ENCODE measurements at places on chromosomes 7 and 10.

- DNase-seq = no peak
These were observed 23.5 kb downstream of the CREB5 start for GRCh38 chr7:28435732-28436378.

- DNase-seq = no peak
These were observed 42.4 kb downstream of the P4HA1 start for GRCh38 chr10:73054286-73054685.

GRCh38 chr10:69359148-69359547, 57.6 kb downstream of the TACR2 start:
- no peak for DNase-seq

DNA sequence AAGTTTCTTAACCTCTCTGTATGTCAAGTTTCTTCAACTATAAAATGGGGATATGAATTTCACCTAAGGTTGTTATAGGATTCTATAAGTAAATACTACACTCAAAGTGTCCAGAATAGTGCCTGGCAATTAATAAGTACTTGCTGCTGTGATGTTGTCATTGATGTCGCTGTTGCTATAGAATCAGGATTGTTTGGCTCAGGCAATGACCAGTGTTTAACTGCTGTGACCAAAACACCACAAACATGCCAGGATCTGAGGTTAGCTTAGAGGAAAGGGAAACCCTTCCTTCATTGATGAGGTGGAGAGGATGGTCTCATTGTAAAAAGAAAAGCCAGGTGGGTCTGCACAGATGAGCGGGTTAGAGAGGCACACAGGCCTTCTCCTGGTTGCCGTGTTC, 223.1 kb upstream of the INHBA start:
- no peak for DNase-seq

GRCh38 chr10:84236807-84237198, 4.5 kb downstream of the LRIT1 start:
- DNase-seq = no peak

GRCh38 chr7:70805360-70805759, 326.6 kb upstream of the GALNT17 start:
- DNase-seq = no peak

- no peak for DNase-seq
These were observed 4.0 kb downstream of the ITIH2 start for GRCh38 chr10:7707102-7707501.

DNA sequence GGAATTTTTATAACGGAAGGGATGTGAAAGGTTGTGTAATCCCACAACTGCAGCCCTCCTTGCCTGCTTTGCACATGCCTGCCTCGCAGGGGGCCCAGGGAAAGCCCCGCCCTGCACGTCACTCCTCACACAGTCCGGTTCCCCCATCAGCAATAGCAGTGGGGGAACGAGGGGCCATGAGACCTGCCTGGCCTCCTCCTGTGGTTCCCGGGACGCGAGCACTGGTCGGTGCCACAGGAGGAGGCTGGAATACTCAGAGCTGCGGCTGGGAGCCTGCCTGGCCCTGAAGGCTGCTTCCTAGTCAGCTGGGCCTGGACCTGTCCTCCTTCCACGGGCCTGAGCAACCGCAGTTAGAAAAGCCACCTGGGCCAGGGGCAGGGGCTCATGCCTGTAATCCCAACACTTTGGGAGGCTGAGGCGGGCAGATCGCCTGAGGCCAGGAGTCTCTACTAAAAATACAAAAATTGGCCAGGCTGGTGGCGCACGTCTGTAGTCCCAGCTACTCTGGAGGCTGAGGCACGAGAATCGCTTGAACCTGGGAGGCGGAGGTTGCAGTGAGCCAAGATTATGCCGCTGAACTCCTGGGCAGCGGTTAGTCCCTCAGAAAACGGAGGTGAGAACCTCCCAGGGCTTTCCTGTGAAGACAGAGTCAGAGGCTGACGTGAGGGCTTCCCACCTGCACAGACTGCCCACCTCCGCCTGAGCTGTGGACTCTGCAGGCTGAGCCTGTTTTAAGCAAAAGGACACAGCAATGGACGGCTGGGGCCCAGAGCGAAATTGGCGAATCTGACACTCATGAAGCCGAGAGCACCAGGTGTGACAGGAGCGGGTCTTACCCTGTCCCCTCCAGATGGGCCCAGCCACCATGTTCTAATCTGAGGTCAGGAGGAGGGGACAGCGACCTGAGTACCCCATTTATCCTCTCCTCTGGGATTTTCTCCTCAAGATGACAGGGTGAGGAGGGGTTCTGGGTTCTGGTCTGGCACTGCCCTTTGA, 52.9 kb downstream of the VIPR2 start:
- no peak for DNase-seq

DNA sequence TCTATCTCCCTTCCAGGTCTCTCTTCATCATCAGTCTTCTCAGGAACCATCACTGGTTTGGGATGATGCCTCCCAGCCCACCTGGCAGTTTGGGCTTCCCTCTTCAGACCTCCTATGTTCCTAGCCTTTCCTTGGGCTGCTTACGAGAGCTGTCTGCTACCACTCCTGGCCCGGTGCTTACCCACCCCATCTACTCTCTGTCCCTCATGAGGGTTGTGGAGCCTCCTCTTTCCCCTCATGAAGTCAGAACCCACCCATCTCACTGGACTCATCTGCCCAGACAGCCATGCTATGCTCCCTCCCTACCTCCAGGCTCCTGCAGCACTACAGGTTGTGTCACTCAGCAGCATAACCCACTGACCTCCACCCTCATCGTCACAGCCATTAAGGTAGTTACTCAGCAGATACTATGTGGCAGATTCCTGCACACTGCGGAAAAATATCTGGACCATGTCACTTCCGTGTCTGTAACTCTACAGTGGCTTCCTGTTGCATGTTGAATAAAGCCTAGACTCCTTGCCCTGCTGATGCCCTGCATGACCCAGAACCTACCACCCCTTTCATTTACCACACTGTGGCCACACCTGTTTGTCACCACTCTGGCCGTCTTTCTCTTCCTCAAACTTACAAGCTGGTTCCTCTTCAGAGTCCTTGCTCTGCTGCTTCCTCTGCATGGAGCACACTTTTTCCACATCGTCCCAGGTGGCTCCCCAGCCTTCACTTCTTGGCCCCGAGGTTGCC, 2.0 kb downstream of the DBNL start:
- no peak for DNase-seq

GRCh38 chr10:65194126-65194525, 1672.9 kb downstream of the REEP3 start:
- DNase-seq = no peak

GRCh38 chr7:44156453-44157010, 15.4 kb upstream of the MYL7 start:
- no peak for DNase-seq

GRCh38 chr7:27243340-27244163, 950 bp downstream of the EVX1 start:
- DNase-seq = no peak

- no peak for DNase-seq
These were observed 24.2 kb downstream of the TRIL start for GRCh38 chr7:28933846-28934320.

GRCh38 chr7:92835851-92836488, 403 bp downstream of the CDK6 start:
- DNase-seq = no peak

- DNase-seq = no peak
These were observed 182.9 kb upstream of the SHH start for GRCh38 chr7:155995183-155995612.

DNA sequence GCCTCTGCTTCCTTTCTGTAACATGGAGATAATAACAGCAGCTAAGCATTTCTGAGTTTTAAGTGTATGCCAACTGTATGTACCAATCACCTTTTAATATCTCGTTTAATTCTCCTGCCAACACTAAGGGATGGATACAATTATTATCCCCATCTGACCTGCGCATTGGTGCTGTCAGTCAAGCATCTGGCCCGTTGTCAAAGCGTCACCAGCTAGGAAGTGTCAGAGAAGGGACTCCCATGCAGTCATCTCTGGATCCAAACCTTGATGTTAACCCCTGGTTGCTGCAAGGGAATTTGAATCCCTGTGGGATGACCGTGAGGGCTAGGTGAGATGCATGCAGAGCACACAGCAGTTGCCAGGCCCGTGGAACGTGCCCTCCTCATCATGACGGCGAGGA, 506.8 kb downstream of the SDK1 start:
- DNase-seq = no peak

Measured in COR-L47 (cell line).